CD4-positive, alpha-beta T cell treated with Interleukin-15 for 1 hour (primary cell): ENCODE measurements at places on chromosomes 11 and 22.

- DNase-seq = peak; percentile 13
Measured at GRCh38 chr11:200224-201003, 6.8 kb downstream of the BET1L start.

GRCh38 chr11:839875-840617 lies 2.3 kb downstream of the POLR2L start:
- DNase-seq = no peak

DNA sequence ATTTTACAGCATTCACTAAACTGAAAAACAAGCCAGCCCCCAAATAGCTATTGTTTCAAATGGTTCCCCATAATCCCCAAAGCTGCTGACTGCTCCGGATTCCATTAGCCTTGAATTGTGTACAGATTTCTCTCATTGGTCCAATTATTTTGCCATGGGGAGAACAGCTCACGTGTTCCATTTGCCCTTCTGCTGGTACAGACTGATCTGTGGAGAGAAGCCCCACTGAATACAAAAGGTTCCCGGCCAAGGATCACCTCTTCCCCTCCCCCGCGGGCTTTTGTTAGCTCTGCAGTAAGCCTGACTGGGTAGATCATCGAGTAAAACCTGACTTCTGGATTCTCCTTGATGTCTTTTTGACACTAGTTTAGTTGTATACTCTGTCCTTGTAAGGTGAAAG lies 9.1 kb upstream of the MAPK8IP1 start:
- no peak for DNase-seq

DNA sequence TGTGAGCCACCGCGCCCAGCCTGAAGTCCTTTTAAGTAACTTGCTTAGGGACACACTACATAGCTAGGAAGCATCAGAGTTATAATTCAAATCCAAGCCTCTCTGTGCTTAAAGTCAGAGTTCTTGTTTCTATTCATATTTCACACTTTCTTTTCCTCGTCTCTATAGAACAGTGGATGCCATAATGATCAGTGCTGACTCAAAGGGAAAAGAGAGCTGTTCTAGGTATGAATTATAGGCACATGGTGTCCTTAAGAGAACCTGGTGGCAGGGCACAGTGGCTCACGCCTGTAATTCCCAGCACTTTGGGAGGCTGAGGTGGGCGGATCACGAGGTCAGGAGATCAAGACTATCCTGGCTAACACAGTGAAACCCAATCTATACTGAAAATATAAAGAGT lies 400.2 kb upstream of the DDI1 start:
- DNase-seq = no peak

GRCh38 chr22:44159811-44160210 lies 20.9 kb upstream of the PARVG start:
- no peak for DNase-seq

DNA sequence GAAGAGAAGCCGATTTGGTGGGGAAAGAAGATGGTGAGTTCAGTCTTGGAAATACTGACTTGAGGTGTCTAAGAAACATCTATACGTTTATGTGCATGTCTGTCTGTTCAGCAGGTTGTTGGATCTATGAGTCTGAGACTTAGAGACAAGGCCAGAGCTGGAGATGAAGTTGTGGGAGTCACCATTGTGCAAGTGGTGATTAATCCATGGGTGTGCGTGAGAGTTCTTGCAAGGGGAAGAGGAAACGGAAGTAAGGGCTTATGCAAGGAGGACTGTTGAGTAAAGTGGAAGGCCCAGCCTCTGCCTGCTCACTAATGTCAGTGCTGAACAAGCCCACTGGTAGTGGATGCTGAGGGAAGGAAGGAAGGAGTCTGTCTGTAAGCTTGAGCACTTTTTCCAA lies 9.7 kb downstream of the TMEM45B start:
- DNase-seq = peak; percentile 72

GRCh38 chr11:11458485-11458884 lies 105.4 kb upstream of the CSNK2A3 start:
- DNase-seq = no peak

- no peak for DNase-seq
Measured at GRCh38 chr22:19715188-19715930, 1.1 kb downstream of the SEPTIN5 start.

DNA sequence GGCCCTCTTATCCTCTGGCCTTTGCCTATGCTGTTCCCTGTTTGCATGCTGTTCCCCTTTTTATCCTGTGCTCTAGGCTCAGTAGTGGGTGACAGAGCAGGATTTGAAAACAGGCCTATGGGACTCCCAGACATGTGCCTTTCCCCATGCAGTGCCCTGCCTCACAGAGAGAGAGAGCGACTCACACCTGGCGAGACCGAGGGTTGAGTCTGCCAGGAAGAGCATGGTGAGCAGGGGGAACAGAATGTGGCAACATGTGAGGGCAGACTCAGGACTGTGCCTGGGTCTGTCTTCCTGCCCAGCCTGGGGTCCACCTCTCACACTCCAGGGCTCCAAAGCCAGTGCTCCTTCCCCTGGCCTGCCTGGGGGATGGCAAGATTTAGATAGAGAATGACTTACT lies 75.0 kb downstream of the NFAM1 start:
- no peak for DNase-seq

DNA sequence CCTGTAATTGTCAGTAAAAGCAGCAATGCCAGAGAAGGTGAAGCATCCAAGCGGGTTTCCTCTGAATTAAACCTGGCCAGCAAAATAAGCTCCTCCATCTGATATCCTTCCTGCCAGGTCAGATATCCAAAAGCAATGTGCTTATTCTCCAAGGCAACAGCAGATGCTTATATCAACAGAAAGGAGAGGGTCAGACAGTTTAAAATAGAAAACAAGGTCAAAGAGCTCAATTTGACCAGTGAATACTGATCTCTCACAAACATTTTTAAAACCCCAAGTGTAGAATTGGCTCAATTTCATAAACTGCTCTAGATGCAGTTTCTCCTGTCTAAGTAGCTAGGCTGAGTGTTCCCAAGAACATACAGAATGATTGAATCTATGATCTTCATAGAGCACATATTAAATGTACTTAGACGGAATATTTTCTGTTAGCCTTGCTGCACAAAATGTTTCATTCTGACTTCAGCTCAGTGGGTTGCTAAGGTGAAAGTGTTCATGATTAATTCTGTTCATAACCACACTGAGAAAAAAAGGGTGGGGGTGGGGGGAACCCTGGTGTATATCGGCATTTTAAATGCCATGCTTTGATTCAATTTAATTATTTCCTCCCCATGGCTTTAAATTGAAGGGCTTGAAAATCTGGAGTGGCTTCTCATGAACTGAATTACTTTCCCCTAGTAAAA lies 174.2 kb upstream of the ARHGAP20 start:
- DNase-seq = no peak

- no peak for DNase-seq
Measured at GRCh38 chr11:74462631-74463030, 4.7 kb downstream of the KCNE3 start.

- DNase-seq = peak; percentile 71
Measured at GRCh38 chr22:30301995-30302809, 12.9 kb upstream of the CASTOR1 start.

- DNase-seq = no peak
Measured at GRCh38 chr11:12209096-12209495, 98.7 kb downstream of the MICAL2 start.
